Thoracic aorta (tissue), 2 donors: ENCODE measurements at places on chromosomes 6 and 20.

DNA sequence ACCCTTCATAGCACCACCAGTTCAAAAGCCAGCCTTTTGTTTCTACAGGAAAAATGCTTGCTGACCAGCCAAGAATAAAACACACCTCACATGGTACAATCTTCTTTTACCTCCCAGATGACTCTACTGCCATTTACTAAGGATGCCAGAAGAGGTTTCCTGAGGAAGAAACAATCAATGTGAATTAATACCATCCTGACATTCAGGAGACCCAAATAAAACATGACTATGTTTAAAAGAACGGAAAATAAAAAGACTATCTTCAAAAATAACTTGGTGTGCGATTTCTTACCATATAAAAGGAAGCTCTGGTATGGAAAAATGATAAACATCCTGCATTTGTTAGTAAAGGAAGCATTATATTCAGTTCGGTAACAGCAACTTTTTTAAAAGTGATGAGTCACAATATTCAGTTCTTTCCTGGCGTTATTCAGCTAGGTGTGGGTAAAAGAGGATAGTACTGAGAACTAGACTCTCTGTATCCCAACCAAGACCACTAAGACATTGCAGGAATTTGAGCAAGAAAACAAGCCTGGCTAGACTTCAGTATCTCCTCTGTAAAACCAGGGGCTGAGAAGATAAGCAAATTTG is 16.3 kb downstream of the COL21A1 start:
- no peak for DNase-seq

DNA sequence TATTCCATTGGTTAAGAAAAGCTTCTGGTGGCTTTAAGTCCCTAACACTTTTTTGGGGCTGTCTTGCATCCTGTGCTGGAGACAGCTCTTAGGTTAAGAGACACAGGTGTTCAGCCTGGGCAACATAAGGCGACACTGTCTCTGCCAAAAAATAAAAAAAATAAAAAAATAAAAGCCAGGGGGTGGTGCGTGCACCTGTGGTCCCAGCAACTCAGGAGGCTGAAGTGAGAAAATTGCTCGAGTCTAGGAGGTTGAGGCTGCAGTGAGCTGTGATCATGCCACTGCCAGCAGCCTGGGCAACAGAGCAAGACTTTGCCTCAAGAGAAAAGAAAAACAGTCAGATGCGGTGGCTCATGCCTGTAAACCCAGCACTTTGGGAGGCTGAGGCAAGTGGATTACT is 55.6 kb upstream of the ZMYND8 start:
- no peak for DNase-seq

DNA sequence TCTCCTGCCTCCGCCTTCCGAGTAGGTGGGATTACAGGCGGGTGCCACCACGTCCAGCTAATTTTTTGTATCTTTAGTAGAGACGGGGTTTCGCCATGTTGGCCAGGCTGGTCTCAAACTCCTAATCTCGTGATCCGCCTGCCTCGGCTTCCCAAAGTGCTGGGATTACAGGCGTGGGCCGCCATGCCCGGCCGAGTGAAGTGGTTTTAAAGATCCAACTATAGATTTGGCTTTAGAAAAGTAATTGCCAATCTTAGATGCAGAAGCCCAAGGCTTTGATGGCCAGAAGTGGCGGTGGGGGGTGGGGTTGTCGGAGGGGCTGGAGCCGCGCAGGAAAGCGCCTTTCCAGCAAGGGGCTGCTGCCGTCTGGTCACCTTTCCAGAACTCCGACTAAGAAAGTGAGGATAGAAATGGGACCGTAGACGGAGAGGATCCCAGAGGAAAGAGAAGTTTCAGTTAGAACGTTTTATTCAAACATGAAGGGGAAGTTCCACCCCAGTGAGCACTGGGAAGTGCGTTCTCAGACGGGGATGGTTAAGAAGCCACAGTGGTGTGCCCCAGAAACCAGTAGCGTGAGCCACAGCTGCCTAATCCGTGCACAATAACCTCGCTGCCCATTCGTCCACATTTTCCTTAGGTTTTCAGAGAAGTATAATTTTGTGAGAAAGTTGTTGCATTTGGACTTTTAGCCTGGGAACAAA is 69.7 kb downstream of the DLL1 start:
- DNase-seq = no peak

GRCh38 chr6:111788379-111789276 is 84.6 kb downstream of the FYN start:
- no peak for DNase-seq

- no peak for DNase-seq
Measured at GRCh38 chr6:81812401-81812800, 59.9 kb upstream of the TENT5A start.

GRCh38 chr6:119314885-119315272 is 34.7 kb downstream of the MAN1A1 start:
- no peak for DNase-seq

DNA sequence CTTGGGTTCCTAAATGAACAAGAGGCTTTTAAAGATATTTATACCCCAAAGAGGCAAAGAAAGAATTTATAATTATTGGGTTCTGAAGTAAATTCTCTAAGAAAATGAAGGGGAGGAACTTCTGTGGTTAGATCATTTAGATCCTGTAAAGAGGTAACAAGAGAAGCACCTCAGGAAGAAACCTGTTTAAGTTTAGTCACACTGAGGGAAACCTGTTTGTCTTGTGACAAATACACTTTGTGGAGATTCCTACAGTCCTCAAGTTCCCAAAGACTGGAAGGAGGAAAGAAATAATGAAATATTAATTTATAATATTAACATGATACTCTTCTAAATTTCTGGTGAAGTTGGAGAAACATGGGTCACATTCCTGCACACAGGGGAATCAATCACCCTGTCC is 647.5 kb downstream of the EYS start:
- DNase-seq = no peak

GRCh38 chr6:17156112-17156921 is 54.5 kb downstream of the STMND1 start:
- DNase-seq = peak; percentile 20

DNA sequence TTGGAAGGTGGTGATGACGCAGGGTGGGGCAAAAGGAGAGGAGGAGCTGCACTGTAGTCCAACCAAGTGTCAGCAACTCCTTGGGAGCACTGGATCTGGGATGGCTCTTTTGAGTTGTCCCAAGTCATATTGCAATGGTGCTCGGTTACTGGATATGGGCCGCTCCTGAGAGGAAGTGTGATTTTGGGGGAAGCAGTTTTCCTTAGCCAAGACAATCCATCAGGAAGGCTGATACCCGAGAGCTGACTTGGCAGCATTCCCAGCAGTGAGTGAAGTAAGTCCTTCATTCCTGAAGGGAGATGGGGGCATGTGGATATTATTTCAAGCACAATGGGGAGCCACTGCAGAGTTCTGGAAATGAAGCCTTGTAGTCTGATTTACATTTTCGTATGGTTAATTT is 354.1 kb downstream of the RFPL4B start:
- DNase-seq = no peak

DNA sequence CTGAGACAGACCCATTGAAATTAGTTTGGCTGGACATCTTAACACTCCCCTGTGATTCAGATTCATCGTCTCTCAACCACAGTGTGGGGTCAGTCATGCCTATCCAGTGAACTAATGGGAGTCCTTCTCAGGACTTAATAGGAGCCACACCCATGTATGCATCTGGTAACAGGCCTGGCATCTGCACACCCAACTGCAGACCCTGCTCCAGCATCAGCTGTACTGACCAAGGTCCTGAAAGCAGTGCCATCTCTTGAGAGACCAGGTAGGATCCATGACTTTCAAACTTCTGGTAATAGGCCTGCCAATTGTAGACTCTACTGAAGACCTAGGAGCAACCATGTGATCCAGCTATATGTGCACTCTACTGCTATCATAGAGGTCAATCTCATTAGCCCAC is 363.6 kb upstream of the POU3F2 start:
- no peak for DNase-seq

GRCh38 chr6:148565930-148566663 is 180.7 kb upstream of the UST start:
- no peak for DNase-seq

DNA sequence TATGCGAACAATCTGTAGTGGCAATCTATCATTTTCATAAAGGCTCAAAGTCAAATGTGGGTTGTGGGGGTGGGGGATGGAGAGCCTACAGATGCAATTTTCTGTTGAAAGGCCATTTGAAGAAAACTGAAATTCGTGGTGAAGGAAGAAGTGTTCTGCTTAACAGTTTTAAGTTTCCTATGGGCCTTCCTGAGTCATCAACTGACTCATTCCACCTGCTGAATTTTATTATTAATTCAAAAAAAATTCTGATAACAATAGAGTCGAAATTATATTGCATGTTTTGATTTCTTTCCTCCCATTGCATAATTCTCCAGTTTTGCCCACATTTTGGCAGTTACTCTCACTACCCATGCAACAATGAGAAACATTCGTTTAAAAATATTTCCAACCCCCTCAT is 622.3 kb upstream of the ARID1B start:
- no peak for DNase-seq

DNA sequence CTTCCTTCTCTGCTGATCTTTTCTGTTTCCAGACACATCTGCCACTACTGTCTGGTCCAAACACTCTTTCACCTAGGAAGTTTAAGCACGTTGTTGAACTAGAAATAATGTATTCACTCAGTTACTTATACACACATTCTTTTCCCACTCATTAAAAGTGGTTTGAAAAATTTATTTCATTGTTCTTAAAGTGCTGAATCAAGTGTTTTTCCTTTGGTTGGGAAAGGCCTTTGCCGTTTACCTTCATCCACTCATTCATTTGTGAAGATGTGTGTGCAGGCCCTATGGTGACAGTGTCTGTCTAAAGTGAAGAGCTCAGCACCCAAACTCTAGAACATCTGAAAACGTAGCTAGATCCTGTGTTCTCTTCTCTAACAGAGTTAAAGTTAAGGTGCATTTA is 64.2 kb upstream of the AGPAT4 start:
- no peak for DNase-seq

DNA sequence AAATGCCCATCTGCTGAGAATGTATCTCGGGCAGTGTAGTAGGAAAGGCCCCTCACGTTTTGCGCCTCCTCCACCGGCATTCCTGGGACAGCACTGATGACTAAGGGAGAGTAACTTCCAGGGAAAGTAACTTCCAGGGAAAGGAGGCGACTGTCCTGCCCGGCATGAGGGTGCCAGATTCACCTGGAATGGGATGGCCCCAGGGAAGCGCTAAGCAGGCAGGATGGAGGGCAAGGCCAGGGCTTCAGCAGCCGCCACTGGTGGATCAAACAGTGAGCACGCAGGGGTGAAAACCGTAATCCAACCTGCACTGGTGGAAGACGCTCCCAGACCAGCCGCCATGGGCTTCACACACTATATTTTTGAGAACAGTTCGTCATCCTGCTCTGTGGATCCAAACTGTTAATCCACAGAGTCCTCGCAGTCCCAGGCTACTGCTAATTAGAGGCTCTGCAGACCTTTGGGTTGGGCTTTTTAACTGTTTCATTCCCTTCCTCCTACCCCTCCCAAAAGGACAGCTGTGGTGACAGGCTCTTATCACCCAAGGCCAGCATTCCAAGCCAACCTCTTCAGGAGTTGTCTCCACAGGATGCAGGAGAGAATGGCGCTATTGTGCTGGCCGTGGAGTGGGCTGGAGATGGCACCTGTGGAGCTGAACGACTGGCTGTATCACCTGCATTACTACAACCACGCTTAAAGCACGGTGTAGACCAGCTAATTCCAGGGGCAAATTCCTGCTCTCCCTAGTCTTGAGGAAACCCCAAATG is 178.9 kb downstream of the DLL1 start:
- DNase-seq = no peak

DNA sequence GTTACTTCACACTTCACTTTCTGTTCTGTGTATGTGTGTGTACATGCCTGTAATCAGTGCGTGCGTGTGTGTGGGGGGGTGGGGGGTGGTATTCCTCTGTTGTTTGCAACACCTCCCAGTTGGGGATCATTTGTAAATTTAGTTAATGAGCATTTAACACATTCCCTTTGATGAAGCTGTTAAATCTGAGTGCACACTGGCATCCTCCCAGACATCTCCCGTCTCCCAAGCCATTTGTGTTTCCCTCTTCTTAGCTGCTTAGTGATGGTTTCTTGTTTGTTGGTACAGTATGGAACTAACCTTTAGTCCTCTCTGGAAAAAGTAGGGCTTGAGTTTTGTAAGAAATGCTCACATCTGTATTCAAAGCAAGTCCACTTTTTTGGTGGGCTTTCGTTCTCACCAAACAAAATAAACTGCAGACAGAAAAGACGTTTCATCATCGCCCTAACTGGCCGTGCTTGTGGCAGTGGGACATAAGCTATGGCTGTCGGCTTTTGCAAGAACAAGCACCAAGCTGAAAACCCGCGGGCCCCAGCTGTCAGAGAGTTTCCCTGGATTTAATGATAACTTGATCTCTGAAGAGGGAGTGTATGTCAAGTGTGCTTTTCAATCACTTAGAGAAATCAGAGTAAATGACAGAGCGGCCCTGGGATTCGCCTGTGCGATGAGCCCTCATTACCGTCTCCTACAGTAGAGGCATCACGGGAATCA is 54.9 kb upstream of the SASH1 start:
- no peak for DNase-seq

- no peak for DNase-seq
Measured at GRCh38 chr6:151804585-151805285, 2.7 kb upstream of the ESR1 start.

- DNase-seq = no peak
Measured at GRCh38 chr6:5107341-5107740, 22.2 kb downstream of the PPP1R3G start.

- no peak for DNase-seq
Measured at GRCh38 chr6:131210469-131210868, 75.2 kb downstream of the AKAP7 start.

GRCh38 chr6:25706314-25707014 is 48.1 kb upstream of the SLC17A4 start:
- no peak for DNase-seq
